ENCODE measurements at places on chromosomes 4 and X. TPM values are rescaled to one million over a fixed set of nuclear protein-coding genes. Genes with fewer than 3 reads are reported as not detected.

Gene SLITRK2
- total RNA-seq, result 0.08 TPM

Gene TGIF2LX
- total RNA-seq, result not detected

Gene RGS12
- total RNA-seq, result 50.8 TPM

Gene PITX2
- not detected for total RNA-seq

Gene CAPN6
- 0.47 TPM for total RNA-seq

Gene P2RY8
- total RNA-seq, result 3.4 TPM

Gene NAT8L
- total RNA-seq, result 0.16 TPM

GRCh38 chr4:40140196-40140595 is 56.6 kb upstream of the RHOH start:
- DNase-seq, result no peak

GRCh38 chrX:39253551-39253950 is 452.3 kb downstream of the MID1IP1 start:
- DNase-seq, result no peak

DNA sequence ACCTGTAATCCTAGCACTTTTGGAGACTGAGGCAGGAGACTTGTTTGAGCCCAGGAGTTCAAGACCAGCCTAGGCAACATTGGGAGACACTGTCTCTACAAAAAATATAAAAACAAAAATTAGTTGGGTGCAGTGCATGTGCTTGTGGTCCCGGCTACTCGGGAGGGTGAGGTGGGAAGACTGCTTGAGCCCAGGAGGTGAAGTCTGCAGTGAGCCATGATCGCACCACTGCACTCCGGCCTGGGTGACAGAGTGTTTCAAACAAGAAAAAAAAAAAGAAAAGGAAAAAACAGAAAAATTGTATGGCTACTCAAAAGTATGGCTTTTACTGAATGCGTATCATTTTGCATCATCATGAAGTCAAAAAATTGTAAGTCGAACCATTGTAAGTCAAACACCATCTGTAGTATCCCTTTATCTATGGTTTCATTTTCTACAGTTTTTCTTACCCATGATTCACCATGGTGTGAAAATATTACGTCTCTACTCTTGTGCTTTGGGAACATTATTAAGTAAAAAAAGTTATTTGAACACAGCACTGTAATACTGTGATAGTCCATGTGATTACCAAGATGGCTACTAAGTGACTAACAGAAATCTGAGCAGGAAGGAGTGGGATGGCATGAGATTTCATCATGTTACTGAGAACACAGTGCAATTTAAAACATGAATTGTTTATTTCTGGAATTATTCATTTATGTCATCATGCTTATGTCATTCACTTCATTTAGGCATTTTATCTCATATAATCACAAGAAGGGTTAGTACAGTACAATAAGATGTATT is 26.5 kb upstream of the MANBA start:
- no peak for DNase-seq

- no peak for DNase-seq
Observed at GRCh38 chrX:8090482-8090881, 80.6 kb downstream of the VCX2 start.

DNA sequence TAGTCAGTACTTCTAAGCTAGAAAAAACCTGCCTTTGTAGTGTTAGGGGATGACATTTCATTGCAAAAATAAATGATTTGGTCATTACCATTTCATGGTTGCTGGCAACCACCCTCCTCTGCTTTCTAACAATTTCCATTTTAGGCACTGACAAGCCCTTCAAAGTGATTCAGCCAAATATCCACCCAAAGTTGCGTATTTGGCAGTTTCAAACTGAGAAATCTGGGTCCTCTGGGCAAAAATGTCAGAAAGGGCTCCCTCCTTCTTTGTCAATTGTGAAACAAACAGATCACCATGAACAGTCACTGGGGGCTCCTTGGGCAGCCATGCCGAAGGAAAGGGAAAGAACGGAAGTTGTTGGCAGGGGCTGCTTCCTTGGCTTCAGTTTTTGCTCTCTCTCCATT is 33.0 kb downstream of the PLAC1 start:
- no peak for DNase-seq

- no peak for DNase-seq
Observed at GRCh38 chrX:37746951-37747350, 32.9 kb upstream of the CYBB start.

DNA sequence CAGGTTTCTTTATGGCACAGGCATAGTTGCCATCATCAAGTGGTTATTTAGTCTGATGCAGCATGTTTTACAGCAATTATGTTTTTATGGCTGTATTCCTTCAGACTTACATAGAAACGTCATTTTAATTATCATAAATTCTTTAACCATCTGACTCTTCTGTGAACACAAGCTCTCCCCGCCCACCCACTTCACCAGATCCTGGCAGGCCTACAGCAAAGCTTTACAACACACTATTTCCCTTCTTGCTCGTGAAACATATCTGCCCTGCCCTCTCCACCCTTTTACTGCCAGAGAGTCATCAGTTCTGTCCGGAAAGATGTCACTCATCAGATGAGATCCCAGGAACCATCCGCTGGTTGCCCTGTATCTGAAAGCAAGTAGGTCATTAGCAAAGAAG is 120.5 kb downstream of the HS6ST2 start:
- DNase-seq, result no peak

DNA sequence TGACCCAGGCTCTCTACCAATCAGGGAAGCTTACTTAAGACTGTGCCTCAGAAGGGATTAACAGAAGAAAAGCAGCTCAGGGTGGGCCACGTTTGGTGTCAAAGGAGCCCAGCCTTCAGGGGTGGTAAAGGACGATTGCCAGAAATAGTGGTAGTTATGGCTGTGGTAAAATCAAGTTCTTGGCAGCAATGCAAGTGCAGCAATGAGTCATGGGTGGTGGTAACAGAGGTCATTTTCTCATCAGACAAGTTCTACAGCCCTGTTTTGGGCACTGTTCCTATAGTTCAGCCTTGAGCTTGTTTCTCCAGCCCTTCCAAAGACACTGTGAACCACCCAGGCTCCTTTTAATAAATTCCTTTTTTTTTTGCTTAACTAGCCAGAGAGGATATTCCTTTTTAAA is 120.3 kb downstream of the EFHC2 start:
- peak; percentile 61 for DNase-seq

GRCh38 chrX:23752740-23753415 is 9.8 kb upstream of the ACOT9 start:
- DNase-seq, result no peak

DNA sequence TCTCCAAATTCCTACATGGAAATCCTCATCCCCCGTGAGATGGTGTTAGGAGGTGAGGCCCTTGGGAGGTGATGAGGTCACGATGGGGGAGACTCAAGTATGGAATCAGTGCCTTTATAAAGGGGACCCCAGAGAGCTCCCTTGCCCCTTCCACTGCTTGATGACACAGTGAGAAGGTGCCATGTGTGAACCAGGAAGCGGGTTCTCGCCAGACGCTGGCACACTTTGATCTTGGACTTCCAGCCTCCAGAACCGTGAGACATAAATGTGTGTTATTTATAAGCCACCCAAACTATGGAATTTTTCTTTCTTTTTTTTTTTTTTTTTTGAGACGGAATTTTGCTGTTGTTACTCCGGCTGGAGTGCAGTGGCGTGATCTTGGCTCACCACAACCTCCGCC is 237.6 kb downstream of the DHRSX start:
- no peak for DNase-seq

- no peak for DNase-seq
Observed at GRCh38 chr4:173500841-173501591, 29.0 kb downstream of the HAND2 start.

DNA sequence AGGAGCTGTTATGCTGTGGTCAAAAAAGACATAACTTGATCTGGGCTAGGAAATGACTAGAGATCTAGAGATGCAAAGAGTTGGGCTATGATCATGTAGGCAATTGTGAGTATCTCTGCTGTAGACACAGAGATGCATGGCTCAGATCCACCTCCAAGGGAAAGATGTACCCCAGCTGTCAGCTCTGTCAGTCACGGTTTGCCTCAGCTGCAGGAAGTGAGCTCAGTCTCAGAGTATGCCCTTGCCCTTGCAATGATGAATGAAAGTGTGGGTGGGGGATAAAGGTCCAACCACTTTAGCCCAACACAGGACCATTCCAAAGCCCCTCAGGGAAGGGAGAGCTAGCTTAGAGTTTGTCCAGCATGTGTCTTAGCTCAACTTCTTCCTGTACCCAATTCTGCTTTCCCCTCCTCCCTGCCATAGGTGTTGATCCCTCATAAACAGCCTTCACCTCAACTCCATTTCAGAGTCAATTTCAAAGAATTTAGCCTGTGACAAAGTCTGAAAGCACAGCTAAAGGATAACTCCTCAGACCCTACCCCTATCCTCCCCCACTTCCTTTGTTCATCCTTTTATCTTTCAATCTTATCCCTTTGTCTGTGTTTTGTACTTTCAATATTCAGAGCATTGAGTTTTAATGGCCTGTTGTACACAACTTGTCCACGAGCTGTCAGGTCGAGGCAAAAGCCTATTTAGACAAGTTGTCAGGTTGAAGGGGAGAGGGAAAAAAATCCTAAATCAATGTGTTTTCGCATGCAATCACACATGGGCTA is 90.6 kb downstream of the MID1IP1 start:
- no peak for DNase-seq

- no peak for DNase-seq
Observed at GRCh38 chr4:176791591-176792325, 964 bp downstream of the VEGFC start.

- DNase-seq, result no peak
Observed at GRCh38 chrX:41518127-41518840, 71.1 kb downstream of the NYX start.

GRCh38 chr4:176268963-176269362 is at the start of gene ASB5:
ASB5 (minus strand) TSS chr4:176269222; CDS start chr4:176269108, 114 bp downstream.
- no peak for DNase-seq

GRCh38 chr4:25108556-25108955 is 51.7 kb downstream of the SEPSECS start:
- no peak for DNase-seq

DNA sequence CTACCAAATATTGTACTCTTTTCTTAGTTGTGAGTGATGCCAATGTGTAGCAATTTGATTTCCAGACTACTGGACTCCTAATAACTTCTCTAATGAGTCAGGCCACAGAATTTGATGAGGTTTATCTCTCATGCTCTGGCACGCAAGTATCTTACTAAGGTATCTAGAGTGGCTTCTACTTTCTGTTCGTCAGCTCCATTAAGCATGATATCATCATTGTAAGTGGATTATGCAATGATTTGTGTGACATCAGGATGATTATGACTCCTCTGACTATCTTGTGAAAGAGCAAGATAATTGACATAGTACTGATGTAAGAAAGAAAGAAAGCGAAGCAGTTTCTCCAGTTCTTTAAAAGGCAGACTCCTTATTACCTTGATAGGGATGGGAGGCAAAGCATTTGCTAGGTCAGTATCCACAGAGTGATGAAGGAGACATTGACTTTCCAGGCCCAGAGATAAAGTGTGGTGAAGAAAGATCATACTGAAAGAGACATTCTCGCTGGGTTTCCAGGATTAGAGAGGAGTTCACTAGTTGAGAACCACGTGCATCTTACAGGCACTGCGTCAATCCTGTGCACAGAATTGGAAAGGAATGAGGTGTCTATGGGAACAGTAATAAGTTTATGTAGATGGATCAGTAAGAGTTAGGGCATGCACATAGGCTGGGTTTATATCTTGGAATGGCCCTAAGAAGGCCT is 161.9 kb upstream of the STK26 start:
- no peak for DNase-seq

- no peak for DNase-seq
Observed at GRCh38 chrX:46841346-46841745, 4.5 kb downstream of the RP2 start.

DNA sequence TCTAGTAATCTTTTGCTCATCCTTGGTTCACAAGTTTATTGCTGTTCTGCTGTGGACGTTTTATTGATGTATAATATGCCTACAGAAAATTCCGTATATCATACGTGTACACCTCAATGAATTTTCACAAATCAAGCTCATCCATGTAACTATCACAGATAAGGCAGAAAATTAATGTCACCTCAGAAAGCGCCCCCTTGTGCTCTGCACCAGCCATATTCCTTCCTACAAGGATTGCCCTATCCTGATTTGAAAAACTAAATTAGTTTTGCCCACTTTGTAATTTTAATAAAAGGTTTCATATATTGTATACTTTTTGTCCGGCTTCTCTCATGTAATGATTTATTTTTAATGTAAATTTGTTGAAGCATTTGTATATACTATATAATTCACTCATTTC is 390.8 kb downstream of the ADGRL3 start:
- no peak for DNase-seq

DNA sequence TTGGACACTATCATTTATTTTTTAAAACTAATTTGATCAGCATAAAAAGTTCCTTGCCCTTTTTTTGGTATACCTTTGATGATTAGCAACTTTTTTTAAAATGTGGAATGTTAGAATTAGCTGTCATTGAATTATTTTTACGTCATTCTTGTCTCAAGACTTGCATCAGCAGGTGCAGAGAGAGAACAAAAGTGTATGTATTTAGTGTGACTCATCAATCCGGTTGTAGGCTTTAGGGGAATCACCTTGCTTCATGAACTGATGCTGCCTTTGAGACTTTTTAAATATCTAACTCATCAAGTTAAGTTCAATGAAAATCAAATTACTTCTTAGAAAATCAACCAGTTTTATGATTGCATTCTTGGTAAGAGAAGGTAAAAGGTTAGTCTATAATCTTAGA is 125.1 kb downstream of the ARX start:
- DNase-seq, result no peak

- no peak for DNase-seq
Observed at GRCh38 chr4:121248747-121249146, 84.6 kb upstream of the TNIP3 start.

GRCh38 chrX:40987413-40987812 is 97.8 kb upstream of the USP9X start:
- no peak for DNase-seq

- DNase-seq, result no peak
Observed at GRCh38 chrX:32448320-32448719, 763.0 kb downstream of the DMD start.

GRCh38 chr4:6501171-6501570 is 28.8 kb upstream of the PPP2R2C start:
- no peak for DNase-seq

DNA sequence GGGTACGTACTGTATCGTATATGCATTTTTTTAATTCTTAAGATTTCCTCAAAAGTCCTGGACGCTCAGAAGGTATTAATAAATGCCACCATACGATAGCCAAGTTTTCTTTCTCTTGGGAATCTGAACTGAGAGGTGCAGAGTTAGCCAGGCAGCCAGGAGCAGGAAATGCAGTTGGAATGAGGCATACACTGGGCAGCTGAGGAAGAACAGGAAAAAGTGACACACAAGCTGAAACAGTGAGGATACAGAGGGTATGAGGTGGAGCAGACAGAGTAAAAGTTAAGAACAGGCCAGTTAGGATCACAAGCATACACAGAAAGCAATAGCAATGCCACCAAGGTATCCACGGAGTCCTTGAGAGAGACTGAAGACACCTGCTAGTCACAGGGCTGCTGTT is 13.4 kb downstream of the UFSP2 start:
- no peak for DNase-seq
